Lung (tissue), 17 donors: ENCODE measurements at places on chromosomes 2 and 18. TPM values are rescaled to one million over a fixed set of nuclear protein-coding genes. Genes with fewer than 3 reads are reported as not detected.

GRCh38 chr2:68100189-68100588 is 37.4 kb upstream of the C1D start:
- DNase-seq, result no peak

Gene SNORC
- polyA plus RNA-seq, result 0.63 TPM

GRCh38 chr2:227325839-227326195 is 766 bp downstream of the MFF start:
- DNase-seq, result peak; percentile 51

DNA sequence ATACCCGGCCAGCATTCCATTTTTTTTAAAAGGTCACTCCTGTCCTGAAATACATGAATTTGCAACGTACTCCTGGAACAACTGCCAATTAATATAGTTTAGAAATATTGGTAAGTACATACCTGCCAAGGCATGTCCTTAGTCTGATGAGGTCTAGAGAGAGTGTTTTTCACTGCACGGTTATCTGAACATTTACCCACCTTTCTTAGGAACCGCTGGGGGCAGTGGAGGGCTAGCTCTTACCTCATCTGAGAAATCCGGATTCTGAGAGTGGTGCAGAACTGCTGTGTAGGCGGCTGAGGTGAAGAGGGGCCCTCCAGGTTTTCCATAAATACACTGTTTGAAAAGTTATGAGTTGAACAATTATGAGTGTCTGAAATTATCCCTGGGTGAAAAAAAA is 133.1 kb upstream of the CCDC195 start:
- DNase-seq, result peak; percentile 8

DNA sequence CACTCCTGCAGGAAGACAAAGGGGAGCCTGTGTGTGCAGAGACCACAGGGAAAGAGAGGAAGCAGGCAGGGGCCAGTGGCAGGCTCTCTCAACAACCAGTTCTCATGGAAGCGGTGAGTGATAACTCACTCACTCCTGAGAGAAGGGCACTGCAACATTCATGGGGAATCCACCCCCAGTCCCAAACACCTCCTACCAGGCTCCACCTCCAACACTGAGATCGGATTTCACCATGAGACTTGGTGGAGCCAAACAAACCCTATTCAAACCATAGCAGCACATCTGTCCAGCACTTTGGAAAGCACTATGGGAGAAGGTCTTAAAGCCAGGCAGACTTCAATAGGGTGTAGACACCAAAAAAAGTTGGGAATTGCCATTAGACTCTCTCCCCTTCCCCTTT is 345.7 kb upstream of the SPRED2 start:
- no peak for DNase-seq

DNA sequence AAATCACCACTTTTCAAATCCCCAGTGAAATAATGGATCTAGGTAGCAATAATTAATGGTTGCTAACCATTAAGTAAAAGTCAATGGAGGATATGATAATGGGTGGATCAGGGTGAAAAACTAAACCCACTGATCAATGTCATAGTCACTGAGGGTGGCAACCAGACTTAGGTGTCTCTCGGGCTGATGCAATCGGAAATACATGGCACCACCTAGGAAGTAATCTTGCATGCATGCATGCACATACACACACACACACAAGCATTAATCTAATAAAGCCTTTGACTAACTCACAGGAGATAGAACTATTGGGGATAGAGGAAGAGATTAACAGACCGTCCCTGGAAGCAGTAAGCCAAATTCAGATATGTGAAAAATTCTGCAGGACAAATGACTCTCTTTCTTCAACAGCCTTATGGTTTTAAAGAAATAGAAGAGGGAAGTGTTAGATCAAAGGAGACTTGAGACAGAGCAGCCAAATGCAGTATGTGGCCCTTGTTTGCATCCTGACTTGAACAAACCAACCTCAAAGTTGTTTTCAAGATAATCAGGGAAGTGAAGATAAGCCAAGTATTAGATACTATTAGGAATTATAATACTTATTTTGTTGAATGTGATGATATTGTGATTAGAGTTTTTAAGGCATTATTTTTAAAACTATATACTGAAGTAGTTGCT is 186.0 kb upstream of the RMP24 start:
- no peak for DNase-seq

Gene MAPRE2
- 13.3 TPM for polyA plus RNA-seq

DNA sequence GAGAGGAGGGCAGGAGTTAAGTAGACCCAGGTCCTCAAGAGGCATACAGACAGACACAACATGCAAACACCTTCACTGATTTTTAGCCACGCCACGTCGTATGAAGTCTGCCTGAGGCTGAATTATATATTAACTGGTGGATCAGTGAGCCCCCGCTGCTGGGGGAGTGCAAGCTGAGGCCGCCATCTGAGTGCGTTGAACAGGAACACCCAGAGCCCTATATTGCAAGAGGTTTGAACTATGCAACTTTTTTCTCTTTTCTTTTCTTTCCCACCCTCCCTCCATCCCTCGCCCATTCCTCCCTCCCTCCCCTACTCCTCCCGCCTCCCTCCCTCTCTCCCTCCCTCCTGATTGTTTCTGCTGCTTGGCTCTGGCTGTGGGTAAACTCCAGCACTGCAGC is 30.2 kb downstream of the SETBP1 start:
- no peak for DNase-seq

Gene SPDYA
- polyA plus RNA-seq, result 0.10 TPM

Gene MDH1
- polyA plus RNA-seq, result 203 TPM

DNA sequence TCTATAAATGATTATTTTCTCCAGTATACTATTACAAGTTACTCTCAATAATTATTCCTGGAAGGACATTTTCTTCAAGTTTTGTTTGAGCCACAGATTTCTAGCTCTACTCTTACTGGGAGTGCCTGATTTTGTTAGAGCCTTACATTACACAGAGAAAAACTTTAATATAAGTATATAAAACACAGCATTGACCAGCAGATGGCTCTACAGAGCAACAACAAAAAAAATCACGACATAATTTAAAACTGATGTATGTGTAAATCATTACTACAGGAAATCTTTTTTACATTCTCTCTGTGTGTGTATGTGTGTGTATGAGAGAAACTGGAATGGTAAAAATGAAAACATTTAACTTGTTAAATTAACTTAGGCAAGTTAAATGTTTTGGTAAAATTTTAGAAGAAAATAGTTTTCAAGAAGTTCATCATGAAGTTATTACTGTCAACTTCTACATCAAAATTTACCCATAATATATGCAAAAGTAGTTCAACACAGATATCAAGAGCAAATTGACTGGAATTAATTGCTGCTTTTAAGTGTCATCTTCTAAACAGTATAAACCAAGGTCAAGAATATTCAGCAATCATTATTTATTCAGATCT is 103.3 kb downstream of the MDH1 start:
- peak; percentile 76 for DNase-seq

DNA sequence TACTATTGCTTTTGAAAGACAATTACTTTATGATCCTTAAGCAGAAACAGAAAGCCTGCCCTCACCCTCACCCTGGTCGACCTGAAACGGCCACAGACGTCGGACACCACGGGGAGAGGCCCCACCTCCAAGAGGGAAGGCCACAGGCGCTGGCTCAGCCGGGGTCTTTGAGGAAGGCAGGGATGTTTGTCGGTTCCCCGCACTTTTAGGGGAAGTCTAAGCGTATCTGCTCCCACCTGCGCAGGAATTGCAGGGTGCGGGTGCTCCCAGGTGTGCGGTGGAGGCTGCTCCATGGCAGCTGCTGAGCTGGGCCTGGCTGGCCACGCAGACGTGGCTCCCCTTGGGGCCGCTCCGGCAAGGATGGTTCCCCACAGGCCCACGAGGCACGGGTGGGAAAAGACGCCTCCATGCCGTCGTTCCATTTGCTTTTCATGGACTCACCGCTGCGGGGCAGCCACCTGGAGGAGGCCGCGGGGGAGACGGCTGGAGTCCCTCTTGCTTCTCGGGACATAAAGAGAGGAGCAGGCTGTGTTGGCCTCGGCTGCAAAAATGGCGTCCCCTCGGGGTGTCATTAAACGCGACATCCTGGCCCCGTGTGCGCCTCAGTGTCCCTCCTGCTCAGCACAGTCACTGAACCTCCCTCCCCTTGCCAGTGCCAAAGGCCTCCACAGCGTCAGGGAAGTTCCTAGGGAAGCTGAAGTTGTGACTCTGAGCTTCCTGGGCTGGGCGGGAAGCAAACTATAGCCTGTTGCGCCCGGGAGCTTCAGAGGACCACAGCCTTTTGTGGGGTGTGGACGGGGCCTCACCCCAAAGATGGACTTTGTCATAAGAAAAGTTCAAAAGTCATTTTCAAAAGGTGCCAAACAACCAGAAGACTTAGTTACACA is 63.4 kb downstream of the NFATC1 start:
- no peak for DNase-seq

Gene ZNF892
- polyA plus RNA-seq, result 0.24 TPM

Gene CABYR
- 0.91 TPM for polyA plus RNA-seq
